NCI-H2029 treated with DMSO at 0.1 percent for 48 hours (cell line): ENCODE measurements at places on chromosomes 12 and 14.

GRCh38 chr14:69615496-69616407 lies 4.4 kb downstream of the SUSD6 start:
- DNase-seq: peak; percentile 52

DNA sequence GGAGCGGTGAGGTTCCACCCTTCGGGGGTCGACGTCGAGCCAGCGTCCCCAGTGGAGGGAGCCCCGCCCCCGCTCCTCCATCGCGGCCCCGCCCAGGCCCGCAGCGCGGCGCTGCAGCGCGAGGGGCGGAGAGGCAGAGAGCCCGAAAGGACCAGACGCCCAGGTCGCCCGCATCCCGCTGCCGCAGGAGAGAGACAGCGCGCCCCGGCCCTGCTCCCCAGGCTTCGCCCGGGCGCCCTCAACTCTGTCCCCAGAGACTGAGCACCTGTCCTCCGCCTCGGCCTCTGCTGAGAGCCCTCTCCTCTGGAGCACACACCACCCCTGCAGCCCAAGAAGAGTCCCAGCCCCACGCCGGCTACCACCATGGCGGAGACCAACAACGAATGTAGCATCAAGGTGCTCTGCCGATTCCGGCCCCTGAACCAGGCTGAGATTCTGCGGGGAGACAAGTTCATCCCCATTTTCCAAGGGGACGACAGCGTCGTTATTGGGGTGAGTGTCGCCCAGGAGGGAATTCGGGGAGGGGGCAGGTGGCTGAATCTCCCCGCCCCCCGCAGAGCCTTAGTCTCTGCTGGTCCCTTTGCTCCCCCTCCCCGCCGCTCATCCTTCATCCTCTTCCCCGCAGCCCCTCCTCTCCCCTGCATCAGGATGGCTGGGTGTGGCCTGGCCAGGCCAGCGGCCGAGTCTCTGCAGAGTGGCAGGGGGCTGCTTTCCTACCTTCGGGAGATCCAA lies at the start of gene KIF5A:
Gene KIF5A (plus strand): TSS at position 136 of the 732 bp plus-strand sequence. CDS start 228 bp downstream, at position 364.
- no peak for DNase-seq

DNA sequence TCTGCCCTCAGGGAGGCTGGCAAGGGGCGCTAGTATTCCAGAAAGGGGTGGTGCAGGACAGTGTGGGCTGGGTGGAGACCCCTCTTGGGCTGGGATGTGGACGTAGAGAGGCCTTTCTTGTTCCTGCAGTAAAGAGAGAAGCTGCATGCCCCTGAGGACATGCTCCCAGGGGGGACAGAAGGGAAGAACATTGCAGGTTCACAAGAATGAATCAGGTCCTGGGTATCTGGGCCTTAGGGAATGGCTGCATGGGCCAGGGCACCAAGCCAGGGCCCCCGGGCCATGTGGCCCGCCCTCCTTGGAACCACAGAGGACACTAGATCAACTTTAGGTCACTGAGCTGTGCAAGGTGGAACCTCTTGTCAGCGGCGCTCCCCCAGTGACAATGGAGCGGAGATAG lies 51.8 kb downstream of the ZNF664 start:
- DNase-seq: no peak

DNA sequence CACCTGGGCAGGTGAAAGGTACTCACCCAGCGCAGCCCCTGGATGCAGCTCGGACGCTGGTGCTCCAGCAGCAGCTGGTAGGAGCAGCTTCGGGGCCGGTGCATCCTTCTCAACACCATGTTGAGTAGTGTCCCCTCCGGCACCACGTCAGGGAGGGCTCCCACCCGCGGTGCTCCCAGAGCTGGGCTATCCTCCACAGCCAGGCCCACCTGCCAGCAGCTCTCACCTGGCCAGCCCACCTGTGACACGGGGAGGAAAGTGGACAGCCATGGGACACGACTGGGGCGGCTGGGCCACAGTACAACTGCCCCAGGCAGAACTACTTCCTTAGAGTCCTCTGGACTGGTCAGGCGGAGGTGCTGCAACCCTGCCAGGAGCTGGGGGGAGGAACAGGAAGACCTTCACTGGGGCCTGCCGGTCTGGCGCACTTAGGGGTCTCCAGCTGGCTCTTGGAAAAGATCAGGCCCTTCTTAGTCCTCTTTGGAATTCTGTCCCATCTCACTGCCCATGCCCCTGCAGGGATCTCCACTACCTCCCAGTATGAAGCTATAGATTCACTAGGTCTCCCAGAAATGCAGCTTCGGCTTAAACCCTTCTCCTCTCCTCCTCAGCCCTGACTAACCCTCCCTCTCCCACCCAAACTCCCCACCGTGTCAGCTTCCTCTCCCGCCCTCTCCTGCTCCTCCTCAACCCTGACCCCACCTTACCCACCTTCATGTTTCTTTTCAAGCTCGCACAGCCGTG lies 668 bp downstream of the RAPGEF3 start:
- no peak for DNase-seq

DNA sequence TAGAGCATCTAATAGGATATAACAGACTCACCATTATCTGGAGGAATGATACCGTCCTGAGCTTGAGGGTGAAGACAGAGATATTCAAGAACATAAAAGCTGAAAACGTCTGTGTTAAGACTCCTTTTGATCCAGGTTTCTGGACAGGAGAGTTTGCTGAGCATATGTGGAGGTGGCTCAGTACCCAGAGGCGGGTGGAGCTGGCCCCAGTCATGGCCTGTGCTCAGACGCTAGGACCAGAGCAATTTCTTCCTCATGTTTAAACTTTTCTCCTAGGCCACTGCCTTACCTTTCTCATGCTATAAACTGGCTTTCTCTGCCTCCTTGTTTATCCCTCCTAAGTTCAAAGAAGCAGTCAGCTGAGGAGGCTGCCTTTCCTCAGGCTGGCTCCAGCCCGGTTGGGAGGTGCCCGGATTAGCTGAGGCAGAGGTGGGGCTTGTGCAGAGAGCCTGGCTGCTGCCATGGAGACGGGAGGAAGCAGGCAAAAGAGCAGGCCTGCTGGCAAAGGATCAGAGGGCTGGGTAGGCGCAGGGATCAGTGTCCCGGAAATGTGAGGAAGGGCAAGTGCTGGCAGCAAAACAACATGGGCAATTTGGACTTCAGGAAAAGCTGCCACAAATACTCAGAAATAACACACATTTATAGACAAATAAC lies 13.7 kb downstream of the COA8 start:
- peak; percentile 44 for DNase-seq

GRCh38 chr12:108349278-108349688 lies 10.2 kb upstream of the CMKLR1 start:
- no peak for DNase-seq

GRCh38 chr12:127811988-127812387 lies 455.0 kb upstream of the TMEM132C start:
- no peak for DNase-seq

DNA sequence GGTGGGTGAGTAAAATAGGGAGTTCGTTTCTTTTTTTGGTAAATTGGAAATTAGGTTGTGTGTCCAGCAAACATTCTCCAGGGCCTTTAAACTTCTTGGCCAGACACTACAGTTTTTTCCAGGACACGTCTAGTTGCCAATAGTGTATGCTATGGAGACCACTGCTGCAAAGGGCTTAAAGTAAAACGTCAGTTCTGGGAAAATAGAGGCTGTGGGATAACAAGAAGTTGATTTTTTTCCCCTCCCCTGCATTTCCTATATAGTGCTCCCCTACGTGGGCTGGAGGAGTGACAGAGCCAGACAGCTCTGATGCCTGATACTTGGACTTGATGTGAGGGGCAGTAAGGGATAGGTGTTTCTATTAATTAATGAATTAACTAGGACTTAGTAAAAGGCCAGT lies 2.4 kb downstream of the ACVR1B start:
- DNase-seq: no peak

- DNase-seq: no peak
Measured at GRCh38 chr14:94356379-94357056, 31.9 kb downstream of the SERPINA1 start.

GRCh38 chr12:92466391-92467305 lies 236.1 kb upstream of the PLEKHG7 start:
- DNase-seq: peak; percentile 76
